Neural cell (in vitro differentiated cells): ENCODE measurements at places on chromosomes 1 and 21. TPM values are rescaled to one million over a fixed set of nuclear protein-coding genes. Genes with fewer than 3 reads are reported as not detected.

KIAA1614 gene
- polyA plus RNA-seq = 0.50 and 1.4 TPM in 2 replicates

CTBS gene
- 0.95 and 1.5 TPM in 2 replicates for polyA plus RNA-seq

FMO3 gene
- polyA plus RNA-seq = not detected in 2 replicates

KCNJ6 gene
- polyA plus RNA-seq = 1.4 and 1.7 TPM in 2 replicates

HAPLN2 gene
- polyA plus RNA-seq = 22.9 and 24.6 TPM in 2 replicates

PCSK9 gene
- polyA plus RNA-seq = not detected in 2 replicates

DSCAM gene
- 5.3 and 8.1 TPM in 2 replicates for polyA plus RNA-seq

PLA2G2C gene
- not detected in 2 replicates for polyA plus RNA-seq

PLEKHN1 gene
- 0.28 and 1.1 TPM in 2 replicates for polyA plus RNA-seq

RNU1-2 gene
- under 0.01 TPM in 1 of 2 replicates, not detected in the other for polyA plus RNA-seq

OR6K3 gene
- not detected in 2 replicates for polyA plus RNA-seq

SLC9C2 gene
- polyA plus RNA-seq = 0.31 and 0.46 TPM in 2 replicates

COL9A2 gene
- 1.3 and 2.3 TPM in 2 replicates for polyA plus RNA-seq

BATF3 gene
- 0.82 and 3.0 TPM in 2 replicates for polyA plus RNA-seq

LCE1C gene
- polyA plus RNA-seq = not detected in 2 replicates

FAM131C gene
- 0.84 and 0.97 TPM in 2 replicates for polyA plus RNA-seq

OLIG2 gene
- polyA plus RNA-seq = 0.84 and 0.90 TPM in 2 replicates

MYOG gene
- not detected in 2 replicates for polyA plus RNA-seq

CNKSR1 gene
- polyA plus RNA-seq = 2.2 and 7.8 TPM in 2 replicates

CFHR5 gene
- not detected in 2 replicates for polyA plus RNA-seq

CLIC4 gene
- polyA plus RNA-seq = 115 and 133 TPM in 2 replicates

CHD5 gene
- polyA plus RNA-seq = 22.0 and 33.7 TPM in 2 replicates

GPA33 gene
- 0.14 and 0.28 TPM in 2 replicates for polyA plus RNA-seq
